ENCODE measurements at places on chromosomes 7 and 10. TPM values are rescaled to one million over a fixed set of nuclear protein-coding genes. Genes with fewer than 3 reads are reported as not detected.

The VIPR2 gene
- total RNA-seq, result 18.0 TPM

DNA sequence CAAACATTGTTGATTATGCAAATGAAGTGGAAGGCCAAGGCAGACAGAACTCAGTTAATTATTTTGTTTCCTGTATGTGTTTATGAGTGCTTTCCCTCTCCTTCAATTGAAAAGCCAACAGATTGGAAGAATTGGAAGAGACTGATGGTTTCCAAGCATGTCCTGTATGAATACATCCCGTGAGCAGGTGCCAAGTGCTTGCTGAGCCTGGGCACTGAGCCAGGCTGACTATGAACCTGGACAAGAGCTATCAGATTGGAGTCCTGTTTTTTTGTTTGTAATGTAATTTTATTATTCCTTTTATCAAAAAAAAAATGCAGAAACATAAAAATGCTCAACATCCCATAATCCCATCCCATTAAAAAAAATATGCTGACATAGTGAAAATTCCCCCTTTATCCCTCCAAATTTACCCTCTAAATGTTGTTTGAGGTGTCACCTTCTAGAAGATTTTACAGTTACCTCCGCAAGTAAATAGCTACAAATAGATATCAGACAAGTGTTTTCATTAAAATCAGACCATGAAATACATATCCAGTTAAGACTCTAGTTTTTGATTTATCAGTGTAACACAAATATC, 449.5 kb downstream of the GRID1 start:
- no peak for DNase-seq
- H3K36me3 ChIP-seq, result no peaks in the 10 kb centered on the region
- H3K4me3 ChIP-seq, result no peak overlapping the region

The SLC4A2 gene
- 127 TPM for total RNA-seq

The SEMA3A gene
- total RNA-seq, result 1.5 TPM

DNA sequence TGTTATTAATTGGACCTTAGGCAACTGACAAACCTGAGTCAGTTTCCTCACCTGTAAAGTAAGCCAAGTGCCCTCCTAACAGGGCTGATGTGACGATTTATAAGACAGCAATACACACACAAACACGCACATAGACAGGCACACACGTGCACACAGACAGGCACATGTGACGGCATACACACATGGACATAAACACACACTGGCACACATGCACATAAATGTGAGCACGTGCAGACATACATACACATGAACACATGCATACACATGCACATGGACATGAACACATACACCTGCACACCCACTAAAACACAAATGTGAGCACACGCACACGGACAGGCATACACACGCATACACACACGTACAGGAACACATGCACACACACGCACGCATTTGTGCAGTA, 148.9 kb downstream of the PRKCQ start:
- no peak overlapping the region for H3K4me3 ChIP-seq
- no peak for DNase-seq
- H3K4me1 ChIP-seq, result no peaks in the 10 kb centered on the region
- H3K27me3 ChIP-seq, result no peaks in the 10 kb centered on the region

DNA sequence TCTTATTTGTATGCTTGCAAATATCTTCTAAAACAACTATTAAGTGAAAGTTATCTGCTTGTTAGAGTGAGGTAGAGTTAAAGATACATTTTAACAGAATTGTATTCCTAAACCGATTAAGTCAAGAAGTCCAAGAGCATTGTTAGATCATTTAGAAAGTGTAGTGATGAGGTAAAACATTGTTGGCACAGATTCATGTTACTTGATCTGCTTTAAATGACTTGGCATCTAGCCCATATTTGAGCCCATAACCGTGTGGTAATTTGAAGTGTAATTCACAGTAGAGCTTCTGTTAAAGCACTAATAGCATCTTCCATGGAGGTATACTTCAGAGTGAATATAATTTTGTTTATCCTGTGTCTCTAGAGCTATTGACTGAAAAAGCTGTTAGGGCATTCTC, 62.1 kb downstream of the PTEN start:
- H3K27me3 ChIP-seq, result no peaks in the 10 kb centered on the region
- H3K4me1 ChIP-seq, result peaks cover 10% of the 10 kb centered on the region
- no peaks in the 10 kb centered on the region for H3K36me3 ChIP-seq
- no peak for DNase-seq
- no peak overlapping the region for H3K4me3 ChIP-seq

DNA sequence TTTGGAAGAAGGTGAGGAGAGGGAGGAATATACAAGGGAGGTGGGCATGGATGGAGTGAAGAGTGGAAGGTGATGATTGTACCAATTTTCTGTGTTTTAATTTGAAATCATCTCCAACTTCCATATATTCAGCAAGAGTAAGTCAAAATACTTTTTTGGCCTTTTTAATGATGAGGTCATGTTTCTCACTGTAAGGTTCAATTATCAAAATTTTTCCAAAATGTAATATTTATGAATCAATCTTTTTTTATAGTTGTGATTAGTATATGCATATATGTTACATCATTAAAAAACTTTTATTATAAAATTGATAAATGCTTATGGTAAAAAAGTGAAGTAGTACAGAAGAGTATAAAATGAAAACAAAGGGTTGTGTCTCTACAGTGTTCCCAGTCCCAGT, 40.7 kb downstream of the PRKAR2B start:
- H3K27ac ChIP-seq, result no peak overlapping the region
- DNase-seq, result no peak
- no peaks in the 10 kb centered on the region for H3K4me1 ChIP-seq

- no peaks in the 10 kb centered on the region for H3K36me3 ChIP-seq
- no peaks in the 10 kb centered on the region for H3K27me3 ChIP-seq
- no peak overlapping the region for H3K27ac ChIP-seq
- H3K4me3 ChIP-seq, result no peak overlapping the region
- DNase-seq, result no peak
- no peaks in the 10 kb centered on the region for H3K4me1 ChIP-seq
Observed at GRCh38 chr7:84264396-84264795, 69.8 kb upstream of the SEMA3A start.

DNA sequence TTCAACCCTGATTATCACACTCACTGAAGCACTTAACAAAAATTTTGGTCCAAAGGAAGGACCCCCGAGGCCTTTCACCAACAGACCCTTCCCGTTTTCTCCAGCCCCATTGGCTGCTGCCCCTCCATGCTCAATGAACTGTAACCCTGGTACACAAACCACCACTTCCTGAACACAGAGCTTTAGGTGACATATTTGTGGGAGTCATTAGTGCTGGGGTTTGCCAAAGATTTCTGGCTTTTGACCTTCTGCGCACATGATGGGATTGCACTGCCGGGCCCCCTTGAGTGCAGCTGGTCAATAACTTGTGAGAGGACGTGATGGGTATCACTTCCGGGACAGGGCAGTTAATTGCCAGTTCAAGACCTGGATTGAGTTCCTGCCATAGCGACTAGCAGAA, 9.0 kb upstream of the CAMK1D start:
- no peak for DNase-seq
- no peak overlapping the region for H3K4me3 ChIP-seq
- no peaks in the 10 kb centered on the region for H3K36me3 ChIP-seq
- no peaks in the 10 kb centered on the region for H3K4me1 ChIP-seq
- no peak overlapping the region for H3K27ac ChIP-seq

DNA sequence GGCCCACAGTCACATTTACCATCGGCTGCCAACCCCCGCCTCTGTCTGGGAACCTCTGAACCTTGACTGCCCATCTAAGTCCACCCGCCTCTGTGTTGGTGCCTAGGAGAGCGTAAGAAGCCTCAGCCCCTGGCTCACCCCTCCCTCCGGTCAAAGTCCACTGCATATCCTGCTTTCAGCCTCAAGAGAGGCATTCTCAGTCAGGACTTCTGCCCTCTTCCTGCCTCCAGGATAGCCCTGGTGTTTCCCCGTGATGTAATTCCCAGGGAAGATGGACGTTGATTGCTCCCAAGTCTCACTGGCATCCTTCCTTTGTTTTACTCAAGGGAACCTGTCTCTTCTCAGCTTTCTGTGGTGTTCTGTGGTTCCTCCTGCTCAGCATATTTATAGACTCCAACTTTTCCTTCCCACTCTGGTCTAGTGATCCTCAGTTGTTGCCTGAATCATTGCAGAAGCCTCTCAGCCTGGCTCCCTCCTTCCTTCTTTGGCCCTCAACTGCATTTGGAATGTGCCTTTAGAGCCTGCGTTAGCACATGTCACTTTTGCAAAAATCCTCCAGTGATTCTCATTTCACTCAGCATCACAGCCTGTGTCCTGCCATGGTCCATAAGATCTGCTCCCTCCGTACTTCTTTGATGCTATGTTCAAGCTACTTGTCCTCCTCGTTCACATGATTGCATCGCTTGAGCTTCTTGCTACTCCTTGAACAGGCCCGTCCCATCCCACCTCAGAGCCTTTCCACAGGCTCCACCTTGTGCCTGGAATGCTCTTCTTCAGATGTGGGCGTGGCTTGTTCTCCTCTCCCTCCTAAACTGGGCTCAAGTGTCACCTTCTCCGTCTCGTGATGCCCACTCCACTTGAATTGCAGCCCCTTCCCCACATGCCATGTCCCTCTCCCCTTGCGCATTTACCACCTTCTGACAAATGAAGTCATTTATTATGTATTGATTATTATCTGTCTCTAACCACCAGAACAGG, 124.2 kb downstream of the PLPP4 start:
- no peak overlapping the region for H3K27ac ChIP-seq
- no peaks in the 10 kb centered on the region for H3K27me3 ChIP-seq
- H3K36me3 ChIP-seq, result no peaks in the 10 kb centered on the region
- no peak for DNase-seq
- no peak overlapping the region for H3K4me3 ChIP-seq

GRCh38 chr7:155834486-155835048, 22.3 kb upstream of the SHH start:
- no peaks in the 10 kb centered on the region for H3K36me3 ChIP-seq
- no peaks in the 10 kb centered on the region for H3K4me1 ChIP-seq
- H3K27me3 ChIP-seq, result no peaks in the 10 kb centered on the region
- H3K27ac ChIP-seq, result no peak overlapping the region
- no peak overlapping the region for H3K4me3 ChIP-seq

The TAS2R41 gene
- total RNA-seq, result 0.50 TPM

DNA sequence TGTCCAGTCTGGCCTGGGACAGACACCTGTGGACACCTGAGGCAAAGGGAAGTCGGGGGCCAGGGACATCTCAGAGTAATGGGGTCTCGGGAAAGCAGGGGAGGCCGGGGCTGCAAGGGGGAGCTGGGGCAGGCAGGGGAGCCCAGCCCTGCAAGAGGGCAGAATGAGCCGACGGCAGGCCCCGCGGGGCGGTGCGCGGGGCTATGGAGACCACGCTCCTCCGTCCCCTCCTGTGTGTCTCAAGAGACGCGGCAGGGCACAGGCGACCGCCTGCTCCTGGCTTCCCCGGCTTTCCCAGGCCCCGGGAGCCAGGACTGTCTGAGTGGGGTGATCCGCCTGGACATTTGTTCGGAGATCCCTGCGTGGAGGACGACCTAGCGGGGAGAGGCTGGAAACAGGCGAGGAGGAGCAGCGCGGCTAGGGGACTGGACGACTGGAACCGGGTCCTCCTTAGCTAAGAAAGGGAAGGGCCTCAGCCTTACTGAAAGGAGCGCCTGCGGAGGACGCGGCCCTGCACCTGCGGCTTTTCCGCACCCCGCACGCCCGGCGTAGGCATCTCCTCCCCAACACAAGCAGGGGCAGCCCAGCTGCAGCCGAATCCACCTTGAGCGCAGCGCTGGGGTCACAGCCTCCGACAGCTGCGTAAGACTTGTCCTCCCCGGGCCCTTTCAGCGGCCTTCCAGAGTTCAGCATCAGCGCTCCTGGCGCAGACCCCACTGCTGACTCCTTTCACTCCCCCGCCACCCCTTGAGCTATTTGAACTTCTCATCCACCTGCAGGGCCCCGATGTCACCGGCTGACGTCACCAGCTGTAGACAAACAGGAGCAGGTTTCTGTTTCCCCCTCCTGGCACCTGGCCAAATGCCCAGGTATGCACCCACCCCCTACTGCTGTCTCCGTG, 176.4 kb downstream of the ZNF248 start:
- no peak for DNase-seq
- no peaks in the 10 kb centered on the region for H3K36me3 ChIP-seq
- no peak overlapping the region for H3K4me3 ChIP-seq
- no peaks in the 10 kb centered on the region for H3K27me3 ChIP-seq
- no peak overlapping the region for H3K27ac ChIP-seq

DNA sequence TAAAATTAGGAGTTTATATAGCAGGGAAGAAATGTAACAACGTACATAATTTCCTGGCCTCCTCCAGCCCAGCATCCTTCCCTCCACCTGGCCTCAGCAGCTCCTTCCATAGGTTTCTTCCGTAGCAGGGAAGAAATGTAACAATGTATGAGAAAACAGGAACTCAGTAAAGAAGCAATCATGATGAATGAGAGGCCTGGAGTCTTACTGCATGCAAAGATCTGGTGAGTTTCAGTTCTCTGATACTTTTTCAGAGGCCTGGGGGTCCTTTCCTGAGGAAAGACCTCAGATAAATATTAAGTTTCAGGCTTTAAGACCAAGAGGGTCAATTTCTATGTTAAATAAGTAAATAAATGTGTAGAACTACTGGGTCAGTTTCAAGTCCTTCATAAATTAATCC, 155.7 kb upstream of the C7orf33 start:
- DNase-seq, result no peak
- no peaks in the 10 kb centered on the region for H3K4me1 ChIP-seq
- no peaks in the 10 kb centered on the region for H3K36me3 ChIP-seq
- no peak overlapping the region for H3K27ac ChIP-seq

The AKR1C3 gene
- 22.6 TPM for total RNA-seq

GRCh38 chr7:16078076-16078952, 343.0 kb downstream of the CRPPA start:
- H3K36me3 ChIP-seq, result no peaks in the 10 kb centered on the region
- H3K27ac ChIP-seq, result no peak overlapping the region
- DNase-seq, result peak; percentile 16
- no peak overlapping the region for H3K4me3 ChIP-seq
- H3K4me1 ChIP-seq, result no peaks in the 10 kb centered on the region
- no peaks in the 10 kb centered on the region for H3K27me3 ChIP-seq

The TAS2R3 gene
- 2.5 TPM for total RNA-seq

- DNase-seq, result no peak
- H3K27me3 ChIP-seq, result no peaks in the 10 kb centered on the region
- H3K36me3 ChIP-seq, result no peaks in the 10 kb centered on the region
- no peak overlapping the region for H3K4me3 ChIP-seq
- H3K4me1 ChIP-seq, result no peaks in the 10 kb centered on the region
- H3K27ac ChIP-seq, result no peak overlapping the region
Observed at GRCh38 chr7:151143261-151144015, 24.1 kb downstream of the GBX1 start.

GRCh38 chr10:128024426-128024825, 101.8 kb downstream of the MKI67 start:
- no peaks in the 10 kb centered on the region for H3K36me3 ChIP-seq
- no peak overlapping the region for H3K4me3 ChIP-seq
- H3K27me3 ChIP-seq, result no peaks in the 10 kb centered on the region
- H3K4me1 ChIP-seq, result no peaks in the 10 kb centered on the region
- H3K27ac ChIP-seq, result no peak overlapping the region
- DNase-seq, result no peak

- H3K4me3 ChIP-seq, result no peak overlapping the region
- no peak for DNase-seq
Observed at GRCh38 chr7:50317221-50317678, 12.7 kb downstream of the IKZF1 start.

The ADCY1 gene
- total RNA-seq, result 2.0 TPM
